A673 (cell line): ENCODE measurements at places on chromosomes 4 and X.

DNA sequence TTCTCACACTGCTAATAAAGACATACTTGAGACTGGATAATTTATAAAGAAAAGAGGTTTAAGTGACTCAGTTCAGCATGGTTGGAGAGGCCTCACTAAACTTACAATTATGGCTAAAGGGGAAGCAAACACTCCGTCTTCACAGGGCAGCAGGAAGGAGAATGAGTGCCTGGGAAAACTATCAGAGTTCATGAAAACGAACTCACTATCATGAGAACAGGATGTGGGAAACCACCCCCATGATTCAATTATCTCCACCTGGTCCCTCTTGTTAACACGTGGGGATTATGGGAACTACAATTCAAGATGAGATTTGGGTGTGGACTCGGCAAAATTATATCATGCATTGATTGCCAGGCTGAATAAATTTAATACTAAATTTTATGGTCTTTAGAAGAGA is 592.7 kb downstream of the GRXCR1 start:
- DNase-seq, result no peak

GRCh38 chr4:1601852-1602654 is 82.1 kb downstream of the FAM53A start:
- no peak for DNase-seq

GRCh38 chr4:99859618-99860017 is 34.6 kb downstream of the LAMTOR3 start:
- DNase-seq, result no peak

DNA sequence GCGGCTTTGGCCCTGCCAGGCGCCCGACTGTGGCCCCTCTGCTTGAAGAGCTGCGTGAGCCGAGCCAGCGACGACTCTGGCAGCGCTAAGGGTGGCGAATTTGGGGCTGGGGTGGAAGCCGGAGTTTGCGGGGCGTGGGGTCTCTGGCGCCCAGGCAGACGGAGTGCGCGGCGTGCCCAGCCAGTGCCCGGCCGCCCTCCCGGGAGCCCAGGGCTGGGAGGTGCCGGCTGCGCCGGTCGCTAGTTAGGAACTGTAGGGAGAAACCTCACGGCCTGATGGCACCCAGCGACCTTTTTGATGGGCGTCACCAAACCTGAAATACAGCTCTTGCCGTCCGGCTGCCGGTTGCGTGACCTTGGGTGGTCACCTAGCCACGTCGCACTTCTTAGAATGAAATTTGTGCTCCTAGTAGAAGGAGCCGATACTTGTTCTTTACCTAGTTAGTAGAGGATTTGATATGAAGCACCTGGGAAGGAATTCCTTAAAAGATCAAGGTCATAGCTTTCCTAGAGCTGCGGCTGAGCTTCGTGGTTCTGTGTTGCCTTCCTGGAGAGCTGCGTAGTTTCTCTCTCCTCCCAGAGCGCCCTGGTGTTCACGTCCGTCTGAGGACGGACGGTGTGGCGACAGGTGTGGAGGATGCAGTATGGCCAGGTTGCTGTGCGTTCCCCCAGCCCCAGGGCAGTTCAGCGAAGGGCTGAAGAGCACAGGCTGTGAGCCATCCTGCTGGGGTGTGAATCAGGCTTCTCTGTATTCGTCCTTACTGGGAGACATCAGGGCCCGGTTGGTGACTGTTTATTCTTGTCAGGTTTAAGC is 680 bp downstream of the MAEA start:
- no peak for DNase-seq

GRCh38 chr4:85370400-85371032 is 104.4 kb upstream of the ARHGAP24 start:
- DNase-seq, result peak; percentile 49

DNA sequence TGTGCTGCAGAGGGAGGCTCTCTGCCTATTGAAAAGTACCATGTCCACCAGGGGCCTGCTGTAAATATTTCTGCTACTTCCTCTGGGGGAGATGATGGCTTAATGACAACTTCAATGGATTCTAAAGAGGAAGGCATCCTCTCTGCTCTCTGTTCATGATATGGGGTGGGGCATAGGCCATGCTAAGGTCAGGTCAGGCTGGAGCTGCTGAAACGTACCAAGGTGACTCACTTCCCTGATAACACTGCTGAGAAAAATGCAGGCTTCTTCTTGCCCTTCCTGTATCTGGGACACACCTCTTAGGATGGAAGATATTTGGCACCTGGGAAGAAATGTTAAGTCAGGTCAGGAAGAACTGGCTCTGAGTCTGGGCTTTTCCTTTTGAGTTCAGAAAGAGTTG is 31.5 kb downstream of the HS3ST1 start:
- no peak for DNase-seq

- DNase-seq, result no peak
Observed at GRCh38 chrX:97564496-97564895, 680.8 kb downstream of the RPA4 start.
